Activated T-helper 1 cell treated with Interleukin-2 at 50 U/mL for 16 hours (primary cell): ENCODE measurements at places on chromosomes 5 and 9.

- DNase-seq = no peak
Observed at GRCh38 chr9:127149463-127150390, 27.3 kb upstream of the ANGPTL2 start.

- DNase-seq = no peak
Observed at GRCh38 chr5:107542428-107542827, 128.3 kb downstream of the EFNA5 start.

- DNase-seq = no peak
Observed at GRCh38 chr5:86354664-86355063, 263.1 kb upstream of the COX7C start.

GRCh38 chr5:141852448-141852847 is 25.8 kb downstream of the PCDH1 start:
- no peak for DNase-seq

DNA sequence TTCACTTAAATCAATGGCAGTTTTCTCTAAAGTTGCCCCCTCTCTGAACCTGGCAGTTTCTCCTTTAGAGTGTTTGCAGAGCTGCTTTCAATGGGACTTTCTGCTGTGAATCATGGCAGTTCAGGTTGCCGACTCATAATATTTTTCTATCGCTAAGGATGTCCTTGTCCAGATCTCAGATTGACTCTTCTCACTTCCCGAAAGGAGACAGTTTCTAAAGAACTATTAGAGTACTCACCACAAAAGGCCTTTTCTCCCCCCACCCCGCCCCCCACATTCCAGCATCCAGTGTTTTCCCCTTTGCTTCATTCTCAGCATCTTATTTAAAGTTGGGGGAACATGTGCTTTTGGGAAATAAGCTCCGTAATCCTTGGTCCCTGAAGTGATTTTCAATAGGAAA is 443.5 kb upstream of the KLF4 start:
- DNase-seq = no peak

GRCh38 chr9:129650680-129651235 is 8.8 kb upstream of the ASB6 start:
- no peak for DNase-seq

DNA sequence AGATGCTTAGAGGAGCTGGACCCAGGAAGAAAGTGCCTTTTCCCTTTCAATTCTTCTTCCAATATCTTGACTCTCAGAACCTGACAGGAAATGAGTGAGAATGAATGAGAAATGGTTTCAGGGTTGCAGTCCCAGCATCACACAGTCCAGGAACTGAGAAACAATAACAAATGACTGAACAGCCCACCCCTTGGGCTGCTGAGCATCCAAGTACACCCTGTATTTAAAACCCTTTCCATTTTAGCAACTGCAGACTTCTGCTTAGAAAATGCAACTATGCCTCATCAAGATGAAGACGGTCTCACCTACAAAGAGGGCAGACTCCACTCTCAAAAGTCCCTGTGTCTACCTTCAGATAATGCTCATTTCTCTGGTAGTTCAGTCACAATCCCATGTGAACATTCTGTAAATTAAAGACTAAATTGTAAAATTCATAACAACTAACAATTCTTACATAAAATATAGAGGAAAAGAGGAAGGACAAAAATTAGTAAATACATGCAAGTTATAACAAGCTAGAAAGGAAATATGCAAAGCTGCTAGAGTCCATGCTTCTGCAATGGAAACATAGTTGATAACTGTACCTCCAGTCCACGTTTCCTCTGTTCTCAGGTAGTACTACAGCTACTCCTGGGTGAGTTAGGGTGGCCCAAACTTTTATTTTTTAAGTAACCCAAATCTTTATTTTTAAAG is 316.5 kb downstream of the ICE1 start:
- no peak for DNase-seq

GRCh38 chr5:158084292-158084691 is 225.3 kb upstream of the CLINT1 start:
- no peak for DNase-seq

GRCh38 chr9:77018969-77019235 is 553 bp upstream of the FOXB2 start:
- no peak for DNase-seq

- no peak for DNase-seq
Observed at GRCh38 chr9:108476574-108476973, 379.2 kb downstream of the ACTL7B start.

DNA sequence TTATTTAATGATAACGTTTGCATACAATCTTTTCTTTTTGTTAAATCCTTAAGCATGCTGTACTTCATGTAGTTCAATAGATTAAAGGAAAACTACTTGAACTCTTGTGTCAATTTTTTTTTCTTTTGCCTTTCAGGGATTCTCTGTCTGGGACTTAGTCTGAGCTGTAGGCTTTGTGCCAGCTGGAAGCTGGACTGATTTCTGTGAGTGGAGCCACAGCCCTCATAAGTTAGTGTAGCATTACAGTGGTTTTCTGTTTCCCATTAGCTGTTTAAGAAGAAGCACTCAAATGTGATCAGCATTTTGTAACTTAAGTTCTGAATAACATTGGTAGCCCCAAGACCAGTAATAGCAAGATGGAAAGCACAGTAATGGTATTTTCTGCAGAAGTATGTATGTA is 330.6 kb upstream of the MEF2C start:
- no peak for DNase-seq

DNA sequence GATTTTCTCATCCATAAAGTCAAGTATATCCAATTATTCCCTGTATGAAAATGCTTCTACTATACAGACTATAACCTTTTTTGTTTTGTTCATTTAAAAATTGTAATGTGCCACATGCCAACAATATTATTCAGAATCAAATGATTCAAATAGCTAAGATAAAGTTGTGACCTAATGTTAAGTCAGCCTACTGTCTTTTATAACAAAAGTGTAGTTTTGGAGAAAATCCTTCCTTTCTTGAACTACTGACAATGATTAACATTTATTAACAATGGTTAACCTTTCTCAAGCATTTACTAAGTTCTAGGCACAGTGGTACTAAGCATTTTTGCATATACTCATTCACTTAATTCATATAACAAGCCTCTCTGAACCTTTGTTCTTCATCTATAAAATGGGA is 25.0 kb downstream of the CSF2 start:
- DNase-seq = no peak

DNA sequence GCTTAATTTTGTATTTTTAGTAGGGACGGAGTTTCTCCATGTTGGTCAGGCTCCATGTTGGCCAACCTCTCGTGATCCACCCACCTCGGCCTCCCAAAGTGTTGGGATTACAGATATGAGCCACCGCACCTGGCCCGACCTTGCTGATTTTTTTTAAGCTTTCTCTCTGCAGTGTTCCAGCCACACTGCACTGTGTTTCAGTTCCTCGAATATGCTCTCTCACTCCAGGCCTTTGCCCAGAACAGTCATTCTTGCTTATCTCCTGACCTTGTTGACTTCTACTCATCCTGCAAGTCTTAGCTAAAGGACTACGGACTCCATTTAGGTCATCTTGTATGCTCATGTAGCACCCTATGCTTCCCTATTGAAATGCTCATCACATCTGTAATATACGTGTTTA is 3.3 kb downstream of the SNAPC3 start:
- no peak for DNase-seq

- no peak for DNase-seq
Observed at GRCh38 chr5:68711293-68712200, 382.3 kb upstream of the SLC30A5 start.

- DNase-seq = no peak
Observed at GRCh38 chr9:123753669-123754258, 176.2 kb downstream of the DENND1A start.

DNA sequence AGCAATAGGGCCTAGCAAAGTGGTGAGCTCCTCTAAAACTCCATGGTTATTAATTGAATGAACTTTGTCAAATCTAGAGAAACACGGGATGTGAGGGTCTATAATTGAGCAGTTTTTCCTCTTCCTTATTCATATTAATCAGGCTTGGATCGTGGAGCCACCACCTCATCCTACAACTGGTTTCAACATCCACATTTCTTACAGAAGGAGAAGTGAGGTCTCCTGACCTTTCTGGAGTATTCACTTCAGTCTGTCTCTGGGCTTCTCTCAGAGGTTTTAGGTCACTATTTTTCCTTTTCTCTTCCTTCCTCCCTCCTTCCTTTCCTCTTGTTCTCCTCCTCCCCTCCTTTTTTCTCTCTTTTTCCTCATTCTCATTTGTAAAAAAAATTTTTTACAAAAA is 177.3 kb upstream of the ACTBL2 start:
- no peak for DNase-seq

DNA sequence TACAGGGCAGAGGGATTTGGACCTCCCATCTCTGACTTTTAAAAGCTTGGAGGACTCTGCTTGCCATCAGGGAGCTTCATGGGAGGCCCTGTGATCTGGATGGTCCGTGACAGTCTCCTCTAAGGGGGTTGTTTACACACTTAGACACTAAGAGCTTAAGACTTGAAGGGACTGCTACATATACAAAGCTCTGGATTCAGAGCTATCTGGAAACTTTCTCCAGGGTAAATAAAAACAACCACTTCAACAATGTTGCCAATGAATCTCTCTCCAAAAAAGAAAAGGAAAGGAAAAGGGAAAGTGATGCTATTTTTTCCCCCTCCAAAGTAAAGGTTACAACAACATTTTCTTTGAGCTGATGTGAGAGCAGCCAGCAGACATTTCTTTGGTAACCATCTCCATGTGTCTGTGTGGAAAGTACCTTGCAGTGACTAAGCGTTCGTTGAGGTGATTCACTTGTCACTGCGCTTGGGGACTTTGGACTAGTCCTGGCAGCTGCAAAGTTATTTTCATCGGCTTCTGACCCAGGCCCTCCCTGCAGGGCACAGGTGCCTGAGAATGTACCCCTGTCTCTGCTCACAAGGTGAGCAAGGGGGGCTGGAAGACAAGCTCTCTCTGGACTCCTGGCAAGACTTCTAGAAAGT is 262.1 kb upstream of the KLF4 start:
- no peak for DNase-seq

GRCh38 chr5:10304932-10305331 is 2.8 kb downstream of the CMBL start:
- no peak for DNase-seq
